ENCODE measurements at places on chromosomes 6 and 20.

- DNase-seq: peak; percentile 40
These were observed 92.4 kb downstream of the TMEM242 start for GRCh38 chr6:157230910-157231309.

- DNase-seq: peak; percentile 42
These were observed 14.1 kb upstream of the EMILIN3 start for GRCh38 chr20:41380551-41381193.

DNA sequence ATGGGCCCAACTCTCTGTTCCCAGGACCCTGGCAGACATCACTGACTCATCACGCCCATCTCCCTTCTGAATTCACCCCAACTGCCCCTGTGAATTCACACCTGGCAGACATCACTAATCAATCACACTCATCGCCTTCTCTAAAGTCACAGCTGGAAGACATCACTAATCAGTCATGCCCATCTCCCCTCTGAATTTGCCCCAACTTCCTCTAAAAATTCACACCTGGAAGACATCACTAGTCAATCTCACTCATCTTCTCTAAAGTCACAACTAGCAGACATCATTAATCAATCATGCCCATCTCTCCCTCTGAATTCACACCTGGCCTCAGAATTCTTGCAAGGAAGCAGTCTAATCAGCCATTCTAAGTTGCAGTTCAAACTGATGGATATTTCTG lies 111.1 kb downstream of the FOXA2 start:
- DNase-seq: no peak

GRCh38 chr20:19768325-19768842 lies 10.3 kb downstream of the RIN2 start:
- DNase-seq: no peak

- DNase-seq: no peak
These were observed 972 bp upstream of the PHF3 start for GRCh38 chr6:63634630-63635029.

DNA sequence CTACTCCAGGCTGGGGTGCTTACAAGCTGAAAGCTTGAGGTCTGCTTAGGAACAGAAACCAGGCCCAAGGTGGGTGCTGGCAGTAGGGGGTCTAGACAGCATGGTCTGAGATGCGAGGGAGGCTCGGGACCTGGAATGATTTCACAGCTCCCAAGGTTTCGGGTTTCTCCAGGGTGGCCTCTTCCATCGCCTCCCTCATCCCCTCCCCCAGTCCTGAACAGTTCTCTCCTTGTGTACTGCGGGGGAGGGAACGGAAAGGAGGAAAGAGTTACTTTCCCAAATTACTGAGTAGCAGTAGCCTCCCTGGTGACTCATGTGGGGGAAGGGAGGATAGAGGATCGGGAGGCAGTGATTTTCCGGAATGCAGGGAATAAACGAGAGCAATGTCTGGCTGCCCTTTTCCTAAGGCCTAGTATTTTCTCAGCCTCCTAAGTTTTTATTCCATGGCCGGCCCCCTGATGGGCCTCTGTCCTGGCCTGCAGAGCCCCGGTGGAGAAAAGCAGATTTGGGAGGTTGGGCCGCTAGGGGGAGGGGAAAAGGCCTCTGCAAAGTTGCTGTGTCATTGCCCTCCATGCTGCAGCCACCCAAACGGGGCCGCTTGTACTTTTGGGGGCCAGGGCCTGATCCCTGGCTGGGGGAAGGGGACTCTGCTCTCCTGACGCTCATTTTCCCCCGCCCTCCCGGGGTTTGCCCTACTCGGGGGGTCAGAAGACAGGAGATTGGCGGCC lies 1.5 kb downstream of the BRD2 start:
- peak; percentile 85 for DNase-seq

GRCh38 chr20:38405132-38405531 lies 30.0 kb downstream of the SNHG17 start:
- no peak for DNase-seq

DNA sequence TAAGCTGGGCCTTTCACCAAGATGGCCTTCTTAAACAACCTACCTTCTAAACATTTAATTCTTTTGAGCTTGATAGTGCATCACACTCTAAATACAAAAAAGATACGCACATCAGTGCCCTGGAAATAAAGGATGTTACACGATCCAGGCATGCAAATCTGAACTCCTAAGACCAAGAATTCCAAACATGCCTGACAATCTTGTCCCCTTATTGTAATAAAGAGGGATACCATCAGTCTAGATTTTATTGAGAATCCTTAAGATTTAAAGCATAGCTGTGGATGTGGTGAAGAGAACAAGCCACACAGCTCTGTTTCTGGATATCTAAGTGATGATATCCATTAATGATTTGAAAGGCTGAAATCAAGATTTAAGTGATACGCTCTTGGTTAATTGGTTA lies 13.0 kb downstream of the ZNF451 start:
- DNase-seq: no peak

- DNase-seq: no peak
These were observed 32.6 kb downstream of the MYT1 start for GRCh38 chr20:64196847-64197306.

DNA sequence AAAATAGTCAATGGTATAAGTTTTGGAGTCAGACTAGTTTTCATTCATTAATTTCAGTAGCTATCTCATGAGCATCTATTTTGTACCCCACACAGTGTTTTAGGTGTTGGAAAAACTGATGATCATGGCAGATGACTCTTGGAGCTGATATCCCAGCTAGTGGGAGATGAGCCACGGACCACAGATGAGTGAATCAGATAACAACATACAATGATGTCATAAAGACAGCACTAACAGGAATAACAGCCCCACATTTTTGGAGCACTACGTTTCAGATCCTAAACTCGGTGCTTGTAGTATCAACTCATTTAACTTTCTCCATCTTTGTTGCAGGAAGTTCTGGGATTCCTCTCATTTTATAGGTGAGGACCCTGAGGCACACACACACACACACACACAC lies 67.8 kb upstream of the EDN3 start:
- DNase-seq: no peak

- DNase-seq: no peak
These were observed 405.7 kb downstream of the RFPL4B start for GRCh38 chr6:112752791-112753190.

- no peak for DNase-seq
These were observed 77.1 kb downstream of the SHLD1 start for GRCh38 chr20:5827098-5827853.

DNA sequence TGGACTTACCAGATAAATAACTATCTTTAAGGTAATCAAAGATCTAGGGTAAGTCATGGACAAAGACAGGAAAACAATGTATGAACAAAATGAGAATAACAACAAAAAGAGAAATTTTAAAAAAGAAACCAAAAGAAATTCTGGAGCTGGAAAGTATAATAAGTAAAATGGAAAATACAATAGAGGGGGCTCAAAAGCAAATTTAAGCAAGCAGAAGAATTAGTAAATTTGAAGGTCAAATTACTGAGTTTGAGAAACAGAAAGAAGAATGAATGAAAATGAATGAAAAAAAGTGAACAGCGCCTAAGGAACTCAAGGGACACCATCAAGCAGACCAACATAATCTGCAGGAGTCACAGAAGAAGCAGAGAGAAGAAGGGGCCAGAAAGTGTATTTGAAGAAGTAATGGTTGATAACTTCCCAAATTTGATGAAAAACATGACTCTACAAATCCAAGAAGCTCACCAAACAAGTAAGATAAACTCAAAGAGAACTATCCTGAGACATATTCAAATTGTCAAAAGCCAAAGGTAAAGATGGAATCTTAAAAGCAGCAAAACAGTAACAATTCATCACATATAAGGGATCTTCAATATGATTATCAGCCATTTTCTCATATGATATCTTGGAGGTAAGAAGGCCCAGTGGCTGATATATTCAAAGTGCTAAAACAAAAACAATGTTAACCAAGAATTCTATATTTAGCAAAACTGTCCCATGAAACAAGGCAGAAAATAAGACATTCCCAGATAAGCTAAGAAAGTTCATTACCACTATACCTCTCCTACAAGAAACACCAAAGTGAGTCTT lies 218.5 kb downstream of the FOXC1 start:
- DNase-seq: no peak

GRCh38 chr6:26271668-26272024 lies 93.4 kb upstream of the BTN3A2 start:
- DNase-seq: no peak

DNA sequence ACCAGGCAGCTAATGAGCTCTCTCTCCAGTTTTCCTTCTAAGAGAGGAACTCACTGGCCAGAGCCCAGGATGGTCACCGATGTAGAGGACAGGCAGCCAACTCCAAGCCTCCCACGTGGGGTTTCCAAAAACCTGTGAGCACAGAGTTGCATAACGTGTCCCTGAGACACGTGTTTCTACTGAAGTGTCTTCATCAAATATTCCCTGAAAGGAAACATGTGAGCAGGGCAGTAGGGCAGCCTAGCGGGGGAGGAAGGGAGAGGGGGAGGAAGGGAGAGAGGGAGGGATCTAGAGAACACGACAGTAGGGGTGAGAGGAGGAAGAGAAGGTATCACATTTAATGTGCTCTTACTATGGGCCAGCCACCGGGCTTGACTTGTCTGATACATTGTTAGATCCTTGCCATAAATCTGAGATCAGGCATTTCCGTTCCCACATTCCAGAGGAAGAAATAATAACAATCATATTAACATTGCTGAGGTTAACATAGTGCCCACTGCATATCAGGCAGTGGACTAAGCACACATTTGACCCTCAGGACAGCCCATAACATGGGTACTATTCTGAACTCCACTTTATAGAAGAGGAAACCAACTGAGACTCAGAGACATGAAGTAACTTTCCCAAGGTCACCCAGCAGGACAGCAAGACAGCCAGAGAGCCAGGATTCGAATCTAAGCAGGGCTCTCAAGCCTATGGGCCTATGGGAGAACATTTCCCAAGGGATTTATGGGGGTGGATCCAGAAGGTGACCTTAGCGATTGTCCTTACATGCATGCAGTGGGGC lies 4.5 kb upstream of the SYS1 start:
- DNase-seq: peak; percentile 88
